ENCODE measurements at places on chromosomes 5 and 9.

GRCh38 chr9:21782205-21782604 is 20.2 kb upstream of the MTAP start:
- no peak for DNase-seq

DNA sequence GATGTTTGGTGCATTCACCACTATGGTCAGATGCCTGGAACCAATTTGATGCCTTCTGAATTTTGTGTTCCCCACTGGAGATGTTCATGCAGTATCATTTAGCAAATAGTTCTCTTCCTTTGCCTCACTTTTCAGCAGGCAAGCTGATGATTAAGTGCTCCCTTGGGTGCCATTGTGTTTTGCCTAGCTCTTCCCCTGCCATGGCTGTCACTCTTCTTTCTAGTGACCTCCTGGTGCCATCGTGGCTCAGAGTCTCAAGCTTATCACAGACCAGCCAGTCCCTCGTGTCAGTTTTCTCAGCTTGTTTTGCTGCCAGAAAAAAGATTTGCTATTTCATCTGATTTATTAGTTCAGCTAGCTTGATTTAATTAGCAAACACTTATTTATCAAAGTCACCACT is 41.3 kb downstream of the IL31RA start:
- DNase-seq: no peak

DNA sequence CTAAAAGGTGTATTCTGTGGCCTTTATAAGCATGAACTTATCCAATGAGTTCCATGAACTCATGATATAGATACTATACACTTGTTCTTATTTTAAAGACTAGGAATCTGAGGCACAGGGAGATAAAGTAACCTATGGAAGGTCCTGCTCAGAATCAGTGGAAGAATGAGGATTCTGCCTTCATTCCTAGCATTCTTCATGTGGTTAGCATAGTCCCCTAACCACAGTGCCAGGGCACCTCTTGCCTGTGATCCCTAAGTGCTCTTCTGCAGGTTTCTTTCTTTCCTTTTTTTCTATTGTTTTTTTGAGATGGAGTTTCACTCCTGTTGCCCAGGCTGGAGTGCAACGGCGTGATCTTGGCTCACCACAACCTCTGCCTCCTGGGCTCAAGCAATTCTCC is 174.1 kb downstream of the C9orf152 start:
- DNase-seq: no peak

GRCh38 chr5:158007336-158007735 is 148.4 kb upstream of the CLINT1 start:
- no peak for DNase-seq
